A549 treated with dexamethasone at 1 μM for 4 hours (cell line): ENCODE measurements at places on chromosomes 2 and 18. TPM values are rescaled to one million over a fixed set of nuclear protein-coding genes. Genes with fewer than 3 reads are reported as not detected.

The LCT gene
- total RNA-seq, result 0.01 to 0.04 TPM (median 0.02 TPM) in 4 of 5 replicates, not detected in the other

The CYP26B1 gene
- total RNA-seq, result 9.1 to 17.2 TPM (median 14.4 TPM) in 5 replicates

The MC5R gene
- not detected in 5 replicates for total RNA-seq

The LIPG gene
- total RNA-seq, result 0.17 to 0.36 TPM (median 0.25 TPM) in 5 replicates

The MOGAT1 gene
- total RNA-seq, result not detected in 5 replicates

The TTC27 gene
- 25.4 to 27.7 TPM (median 26.2 TPM) in 5 replicates for total RNA-seq

The SALL3 gene
- not detected in 5 replicates for total RNA-seq

The ADAM23 gene
- 9.5 to 10.7 TPM (median 9.8 TPM) in 5 replicates for total RNA-seq

The PLCD4 gene
- total RNA-seq, result 0.14 to 0.46 TPM (median 0.28 TPM) in 5 replicates

The TOGARAM2 gene
- 0.15 to 0.27 TPM (median 0.21 TPM) in 4 of 5 replicates, not detected in the other for total RNA-seq

The PLA2R1 gene
- total RNA-seq, result 1.7 to 2.7 TPM (median 2.2 TPM) in 5 replicates

The ARHGEF4 gene
- 7.8 to 15.5 TPM (median 11.2 TPM) in 5 replicates for total RNA-seq

The REG3G gene
- total RNA-seq, result not detected in 5 replicates

The UBXN2A gene
- 20.2 to 26.6 TPM (median 24.2 TPM) in 5 replicates for total RNA-seq

The CYS1 gene
- total RNA-seq, result 0.98 to 1.9 TPM (median 1.5 TPM) in 5 replicates

The TRIM54 gene
- total RNA-seq, result 0.67 to 1.2 TPM (median 0.81 TPM) in 5 replicates

The FLACC1 gene
- total RNA-seq, result 0.20 to 0.64 TPM (median 0.22 TPM) in 4 of 5 replicates, not detected in the other

The RTP5 gene
- total RNA-seq, result not detected in 5 replicates

The GPR39 gene
- total RNA-seq, result 5.9 to 8.5 TPM (median 7.4 TPM) in 5 replicates

The PRSS56 gene
- 0.08 to 0.16 TPM (median 0.12 TPM) in 4 of 5 replicates, not detected in the other for total RNA-seq

The GNAL gene
- total RNA-seq, result 5.7 to 8.6 TPM (median 7.4 TPM) in 5 replicates

The CRYBA2 gene
- total RNA-seq, result 0.31 TPM in 1 of 5 replicates, not detected in the others

The SNRNP27 gene
- total RNA-seq, result 41.6 to 69.3 TPM (median 49.1 TPM) in 5 replicates

The CXXC1 gene
- 33.0 to 46.6 TPM (median 44.4 TPM) in 5 replicates for total RNA-seq

The CCDC85A gene
- 0.25 to 0.39 TPM (median 0.34 TPM) in 5 replicates for total RNA-seq

The MC4R gene
- total RNA-seq, result not detected in 5 replicates

The LIMS4 gene
- total RNA-seq, result 0.39 to 0.62 TPM (median 0.48 TPM) in 5 replicates

The TMEM131 gene
- total RNA-seq, result 11.1 to 18.2 TPM (median 16.2 TPM) in 5 replicates

The CD226 gene
- 0.07 to 0.21 TPM (median 0.17 TPM) in 5 replicates for total RNA-seq

The ARHGAP28 gene
- 0.05 to 0.28 TPM (median 0.06 TPM) in 4 of 5 replicates, not detected in the other for total RNA-seq

The ASPRV1 gene
- total RNA-seq, result 0.18 to 0.44 TPM (median 0.30 TPM) in 5 replicates

The AGXT gene
- not detected in 5 replicates for total RNA-seq

The POTEI gene
- total RNA-seq, result 0.01 TPM in 1 of 5 replicates, not detected in the others

The CCL20 gene
- 3.0 to 6.9 TPM (median 3.9 TPM) in 5 replicates for total RNA-seq

The TUBB8B gene
- 0.12 TPM in 1 of 5 replicates, not detected in the others for total RNA-seq

The LRRTM4 gene
- total RNA-seq, result not detected in 5 replicates

The ITGA4 gene
- total RNA-seq, result 1.4 to 2.7 TPM (median 2.3 TPM) in 5 replicates

The MYO3B gene
- total RNA-seq, result not detected in 5 replicates
